Breast epithelium (tissue), 4 donors: ENCODE measurements at places on chromosomes 16 and 17.

- no peak for DNase-seq
Measured at GRCh38 chr16:71389330-71389729, 30.8 kb downstream of the CALB2 start.

GRCh38 chr16:2874912-2875362, 8.1 kb upstream of the FLYWCH2 start:
- DNase-seq, result peak; percentile 79

- no peak for DNase-seq
Measured at GRCh38 chr17:40415390-40415789, 2.3 kb downstream of the TOP2A start.

GRCh38 chr16:75758215-75758614, 31.9 kb upstream of the CPHXL start:
- no peak for DNase-seq

GRCh38 chr16:14510581-14510938, 119.5 kb downstream of the PARN start:
- DNase-seq, result no peak

- DNase-seq, result no peak
Measured at GRCh38 chr17:58387834-58388233, 29.5 kb downstream of the RNF43 start.

- DNase-seq, result no peak
Measured at GRCh38 chr17:54426296-54426886, 474.3 kb upstream of the TOM1L1 start.

DNA sequence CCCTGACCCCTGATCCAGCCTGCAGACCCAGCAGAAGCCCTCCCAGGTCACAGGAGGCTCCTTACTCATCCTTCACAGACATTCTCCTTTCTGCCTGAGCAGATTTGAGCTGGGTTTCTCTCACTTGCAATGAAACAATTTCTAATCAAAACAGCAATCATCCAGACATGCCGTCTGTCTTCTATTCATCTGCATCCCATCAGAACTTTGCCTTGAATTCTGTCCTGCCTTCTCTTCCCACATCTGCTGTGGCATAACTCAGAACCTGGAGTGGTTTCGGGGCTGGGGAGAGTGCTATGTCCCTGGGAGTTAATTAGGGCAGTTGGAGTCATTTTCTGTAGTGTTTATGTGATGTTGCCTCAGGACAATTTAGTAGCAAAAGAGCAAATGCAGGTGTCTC, 278.6 kb downstream of the CBLN1 start:
- DNase-seq, result no peak

GRCh38 chr17:82076785-82077591, 11.4 kb upstream of the DUS1L start:
- no peak for DNase-seq

DNA sequence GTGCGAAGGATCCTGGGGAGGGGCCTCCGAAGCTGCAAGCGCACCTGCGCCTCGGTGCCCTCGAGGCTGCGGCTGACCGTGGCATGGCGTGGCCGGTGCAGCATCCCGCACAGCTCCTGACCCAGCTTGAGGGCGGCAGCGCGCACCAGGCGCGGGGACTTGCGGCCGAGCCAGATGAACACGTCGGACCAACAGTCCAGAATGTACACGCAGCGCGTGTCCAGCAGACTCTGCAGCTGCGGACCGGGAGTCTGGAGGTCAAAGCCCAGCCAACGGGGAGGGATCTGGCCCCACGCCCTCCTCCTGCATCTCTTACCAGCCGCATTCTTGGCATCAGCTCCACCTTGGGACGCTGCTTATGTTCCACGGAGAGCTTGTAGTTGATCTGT, 10.9 kb downstream of the FLII start:
- DNase-seq, result peak; percentile 48

- no peak for DNase-seq
Measured at GRCh38 chr17:27568811-27569210, 62.2 kb upstream of the LGALS9 start.

- no peak for DNase-seq
Measured at GRCh38 chr16:11029948-11030347, 85.6 kb downstream of the CLEC16A start.

DNA sequence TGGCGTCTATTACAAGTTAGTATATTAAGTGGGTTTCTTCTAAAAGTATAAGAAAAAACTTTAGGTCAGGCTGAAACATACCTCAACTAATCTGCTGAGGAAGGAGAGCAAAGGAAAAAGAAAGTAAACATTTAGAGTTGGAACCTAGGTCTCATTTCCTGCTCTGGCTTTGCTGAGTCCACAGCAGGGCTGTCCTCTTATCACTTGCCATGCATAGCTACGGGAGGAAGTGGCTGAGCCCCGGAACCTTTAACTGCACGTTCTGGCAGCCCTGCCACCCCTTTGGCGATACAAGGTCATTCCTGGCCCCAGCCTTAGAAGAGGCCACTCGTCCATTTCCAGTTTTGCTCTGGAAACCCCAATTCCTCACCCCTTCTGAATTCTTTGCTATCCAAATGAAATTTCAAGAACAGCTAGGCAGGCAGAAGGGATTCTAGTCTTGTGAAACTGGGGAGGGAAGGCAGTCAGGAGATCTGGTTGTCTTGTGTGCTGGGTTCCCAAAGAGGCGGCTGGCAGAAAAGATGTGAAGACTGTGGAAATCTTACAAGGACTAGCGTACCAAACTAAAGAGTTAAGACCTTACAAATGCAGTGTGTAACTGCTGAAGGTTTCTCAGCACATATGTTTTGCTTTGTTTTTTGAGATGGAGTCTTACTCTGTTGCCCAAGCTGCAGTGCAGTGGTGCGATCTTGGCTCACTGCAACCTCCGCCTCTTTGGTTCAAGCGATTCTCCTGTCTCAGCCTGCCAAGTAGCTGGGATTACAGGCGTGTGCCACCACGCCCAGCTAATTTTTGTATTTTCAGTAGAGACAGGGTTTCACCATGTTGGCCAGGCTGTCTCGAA, 19.1 kb downstream of the WIPI1 start:
- no peak for DNase-seq

GRCh38 chr17:64781014-64781756, 119.1 kb upstream of the SMURF2 start:
- DNase-seq, result peak; percentile 73

DNA sequence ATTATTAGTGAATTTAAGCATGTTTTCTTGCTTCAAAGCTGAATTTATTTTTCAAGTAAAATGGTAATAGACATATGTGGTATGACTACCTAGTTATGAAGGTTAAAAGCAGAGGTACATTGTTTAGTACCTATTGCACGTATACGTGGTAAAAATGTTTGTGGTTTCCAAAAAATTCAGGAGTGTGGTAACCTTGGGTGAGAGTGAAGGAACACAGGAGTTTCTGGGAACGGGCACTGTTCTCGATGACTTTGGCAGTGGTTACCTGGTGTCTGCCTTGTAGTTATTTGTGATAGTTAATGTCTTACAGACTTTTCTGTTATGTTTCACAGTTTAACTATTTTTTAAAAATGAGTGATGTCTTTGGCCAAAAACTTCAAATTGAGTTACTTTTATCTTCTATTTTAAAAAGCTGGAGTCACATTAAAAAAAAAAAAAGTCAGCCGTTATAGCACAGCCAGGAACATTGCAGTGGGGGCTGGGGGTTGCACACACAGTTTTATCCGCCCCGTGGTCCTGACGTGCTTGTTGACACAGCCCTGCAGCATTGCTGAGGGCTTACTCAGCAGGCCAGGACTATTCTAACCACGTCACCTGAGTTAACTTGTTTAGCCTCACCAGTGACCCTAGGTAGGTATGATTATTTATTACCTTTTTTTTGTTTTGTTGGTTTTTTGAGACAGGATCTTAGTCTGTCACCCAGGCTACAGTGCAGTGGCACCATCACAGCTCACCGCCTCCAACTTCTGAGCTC, 10.9 kb downstream of the JPT2 start:
- no peak for DNase-seq

DNA sequence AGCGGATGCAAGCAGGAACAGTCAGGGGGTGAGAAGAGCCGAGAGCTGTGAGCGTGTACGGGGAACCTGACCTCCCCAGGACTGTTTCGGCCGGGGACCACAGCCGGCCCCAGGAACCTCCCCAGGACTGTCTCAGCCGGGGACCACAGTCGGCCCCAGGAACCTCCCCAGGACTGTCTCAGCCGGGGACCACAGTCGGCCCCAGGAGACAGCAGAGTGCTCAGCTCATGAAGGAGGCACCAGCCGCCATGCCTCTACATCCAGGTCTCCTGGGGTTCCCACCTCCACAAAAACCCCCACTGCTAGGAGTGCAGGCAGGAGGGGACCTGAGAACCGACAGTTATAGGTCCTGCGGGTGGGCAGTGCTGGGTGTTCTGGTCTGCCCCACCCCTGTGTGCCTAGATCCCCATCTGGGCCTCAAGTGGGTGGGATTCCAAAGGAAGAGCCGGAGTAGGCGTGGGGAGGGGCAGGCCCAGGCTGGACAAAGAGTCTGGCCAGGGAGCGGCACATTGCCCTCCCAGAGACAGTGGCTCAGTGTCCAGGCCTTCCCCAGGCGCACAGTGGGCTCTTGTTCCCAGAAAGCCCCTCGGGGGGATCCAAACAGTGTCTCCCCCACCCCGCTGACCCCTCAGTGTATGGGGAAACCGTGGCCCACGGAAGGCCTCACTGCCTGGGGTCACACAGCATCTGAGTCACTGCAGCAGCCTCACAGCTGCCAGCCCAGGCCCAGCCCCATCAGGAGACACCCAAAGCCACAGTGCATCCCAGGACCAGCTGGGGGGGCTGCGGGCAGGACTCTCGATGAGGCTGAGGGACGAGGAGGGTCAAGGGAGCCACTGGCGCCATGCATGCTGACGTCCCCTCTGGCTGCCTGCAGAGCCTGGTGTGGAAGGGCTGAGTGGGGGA, 4.3 kb downstream of the RHBDF1 start:
- DNase-seq, result no peak

DNA sequence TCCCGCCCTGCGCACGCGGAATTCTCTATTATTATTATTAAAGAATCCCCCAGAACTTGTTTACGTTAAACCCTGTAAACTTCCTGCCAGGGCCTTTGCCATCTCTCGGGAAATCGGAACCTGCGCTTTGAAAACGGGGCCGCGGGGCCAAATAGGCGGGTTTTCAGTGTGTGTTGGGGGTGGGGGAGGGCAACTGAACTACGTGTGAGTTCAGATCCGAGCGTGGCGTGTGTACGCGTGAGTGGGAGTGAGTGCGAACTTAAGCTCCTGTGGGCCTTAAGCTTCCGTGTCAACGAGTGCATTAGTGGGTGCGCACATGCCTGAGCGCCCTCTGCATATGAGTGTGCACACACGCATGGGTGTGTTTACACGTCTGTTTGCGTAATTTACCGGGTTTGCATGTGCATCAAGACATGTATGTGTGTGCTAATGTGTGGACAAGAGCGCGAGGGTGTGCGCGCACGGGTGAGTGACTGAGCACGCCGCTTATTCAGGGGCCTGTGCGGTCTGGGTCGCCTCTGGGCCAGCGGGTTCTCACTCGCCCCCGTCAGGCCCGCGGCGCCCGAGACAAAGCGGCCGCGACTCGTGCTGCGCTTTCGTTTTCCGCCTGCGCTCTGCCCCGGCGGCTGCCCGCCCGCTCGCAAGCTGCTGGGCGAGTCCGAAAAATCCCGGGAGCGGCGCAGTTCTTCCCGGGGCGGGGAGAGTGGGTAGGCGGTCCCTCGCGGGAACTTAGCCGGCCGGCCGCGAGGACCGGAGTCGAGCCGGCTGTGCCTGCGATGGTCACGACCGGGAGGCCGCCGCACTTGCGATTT, 1.2 kb upstream of the FOXF1 start:
- no peak for DNase-seq

GRCh38 chr16:21727344-21727743, 63.6 kb downstream of the OTOA start:
- no peak for DNase-seq

DNA sequence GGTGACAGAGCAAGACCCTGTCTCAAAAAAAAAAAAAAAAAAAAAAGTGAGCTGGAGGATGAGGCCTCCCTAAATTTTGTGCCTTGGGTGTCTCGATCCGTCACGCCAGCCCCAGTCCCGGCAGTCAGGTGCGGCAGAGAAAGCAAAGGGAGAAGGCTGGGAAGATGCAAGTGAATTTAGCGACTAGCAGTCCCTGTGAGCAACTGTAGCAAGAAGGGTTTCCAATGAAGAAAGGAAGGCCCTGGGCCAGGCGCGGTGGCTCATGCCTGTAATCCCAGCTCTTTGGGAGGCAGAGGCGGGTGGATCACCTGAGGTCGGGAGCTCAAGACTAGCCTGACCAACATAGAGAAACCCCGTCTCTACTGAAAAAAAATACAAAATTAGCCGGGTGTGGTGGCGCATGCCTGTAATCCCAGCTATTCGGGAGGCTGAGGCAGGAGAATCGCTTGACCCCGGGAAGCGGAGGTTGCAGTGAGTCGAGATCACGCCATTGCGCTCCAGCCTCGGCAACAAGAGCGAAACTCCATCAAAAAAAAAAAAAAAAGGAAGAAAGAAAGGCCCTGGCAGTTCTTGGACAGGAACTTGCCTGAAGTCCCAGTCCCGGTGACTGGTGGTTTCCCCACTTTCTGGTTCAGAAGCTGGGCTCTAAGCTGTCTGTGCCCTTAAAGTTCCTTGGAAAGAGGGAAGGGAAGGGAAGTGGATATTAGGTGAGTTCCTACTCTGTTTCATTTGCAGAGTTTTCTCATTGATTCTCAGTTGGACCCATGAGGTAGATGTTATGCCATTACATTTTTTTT, 1.8 kb upstream of the QPRT start:
- DNase-seq, result no peak

DNA sequence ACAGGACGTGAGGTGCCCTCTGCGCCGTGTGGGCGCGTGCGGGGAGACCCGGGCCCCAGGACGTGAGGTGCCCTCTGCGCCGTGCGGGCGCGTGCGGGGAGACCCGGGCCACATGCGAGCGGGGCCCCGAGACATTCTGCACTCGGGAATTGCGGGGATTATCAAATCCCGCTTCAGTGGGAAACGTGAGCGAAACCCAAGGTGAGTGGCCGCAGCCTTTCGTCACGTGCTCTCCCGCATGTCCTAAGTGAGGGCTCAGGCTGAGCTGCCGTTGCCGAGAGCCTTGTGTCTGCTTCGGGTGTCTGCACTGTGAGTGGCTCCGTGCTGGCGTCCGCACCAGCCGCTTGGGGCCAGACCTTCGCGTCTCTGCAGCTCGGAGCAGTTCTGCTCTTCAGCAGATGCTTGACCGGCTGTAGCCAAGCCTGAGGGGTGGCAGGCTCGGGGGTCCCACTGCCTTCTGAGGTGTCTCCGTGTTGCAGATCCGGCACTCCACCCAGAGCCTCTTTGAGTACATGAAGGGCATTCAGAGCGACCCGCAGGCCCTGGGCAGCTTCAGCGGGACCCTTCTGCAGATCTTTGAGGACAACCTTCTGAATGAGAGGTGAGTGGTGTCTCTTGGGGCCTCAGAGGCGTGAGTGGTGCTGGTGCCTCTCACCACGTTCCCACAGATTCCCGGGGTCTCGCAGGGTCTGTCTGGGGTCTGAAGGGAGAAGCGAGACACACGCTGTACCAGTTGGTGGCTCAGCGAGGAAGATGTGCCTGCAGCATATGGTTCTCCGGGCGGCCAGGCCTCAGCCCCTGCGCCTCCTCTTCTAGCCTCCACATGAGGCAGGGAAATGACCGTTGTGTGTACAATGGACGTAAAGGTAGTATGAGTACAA, 90.5 kb upstream of the ZNF750 start:
- no peak for DNase-seq
